H9 (cell line): ENCODE measurements at places on chromosomes 7 and 10.

- DNase-seq: no peak
Measured at GRCh38 chr10:18352175-18352574, 212.0 kb downstream of the CACNB2 start.

DNA sequence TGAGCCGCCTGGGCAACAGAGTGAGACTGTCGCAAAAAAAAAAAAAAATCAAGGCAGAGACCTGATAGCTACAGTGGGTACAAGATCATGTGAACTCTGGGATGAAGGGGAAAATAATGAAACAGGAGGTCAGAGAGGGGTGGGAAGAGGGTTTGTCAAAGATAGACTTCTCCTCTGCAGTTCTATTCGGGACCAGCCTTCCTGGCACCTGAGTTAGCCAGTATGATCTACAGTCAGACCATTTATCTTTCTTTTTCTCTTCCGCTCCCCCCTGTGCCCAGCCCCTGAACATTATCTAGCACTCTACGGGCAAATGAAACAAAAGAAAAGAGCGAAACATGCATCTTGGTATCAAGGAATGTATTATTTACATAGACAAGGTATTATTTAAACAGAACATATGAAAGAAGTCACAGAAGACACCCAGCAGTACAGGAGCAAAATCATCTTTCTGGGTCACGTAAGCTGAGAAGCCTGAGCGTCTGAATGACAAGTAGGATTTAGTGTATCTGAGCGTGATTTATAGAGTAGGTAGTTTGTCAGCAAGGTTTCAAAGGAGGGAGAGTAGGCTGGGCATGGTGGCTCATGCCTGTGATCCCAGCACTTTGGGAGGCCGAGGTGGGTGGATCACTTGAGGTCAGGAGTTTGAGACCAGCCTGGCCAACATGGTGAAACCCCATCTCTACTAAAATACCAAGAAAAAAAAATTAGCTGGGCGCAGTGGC lies 109.0 kb downstream of the PRKCQ start:
- DNase-seq: no peak

- no peak for DNase-seq
Measured at GRCh38 chr10:27356738-27357137, 116.1 kb upstream of the ACBD5 start.

DNA sequence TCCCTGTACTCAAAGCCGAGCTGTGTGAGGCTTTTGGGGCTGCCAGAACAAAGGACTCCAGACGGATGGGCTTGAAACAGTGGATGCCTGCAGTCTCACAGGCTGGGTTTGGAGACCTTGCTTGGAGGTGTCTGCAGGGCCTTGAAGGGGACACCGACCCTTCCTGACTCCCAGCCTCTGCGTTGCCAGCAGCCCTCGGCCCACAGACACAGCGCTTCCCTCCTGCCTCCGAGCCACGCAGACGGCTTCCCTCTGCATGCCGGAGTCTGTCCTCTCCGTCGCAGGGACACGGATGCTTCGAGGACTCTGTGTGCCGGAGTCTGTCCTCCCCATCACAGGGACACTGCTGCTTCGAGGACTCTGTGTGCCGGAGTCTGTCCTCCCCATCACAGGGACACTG lies 524.7 kb downstream of the DNAJB6 start:
- DNase-seq: no peak

DNA sequence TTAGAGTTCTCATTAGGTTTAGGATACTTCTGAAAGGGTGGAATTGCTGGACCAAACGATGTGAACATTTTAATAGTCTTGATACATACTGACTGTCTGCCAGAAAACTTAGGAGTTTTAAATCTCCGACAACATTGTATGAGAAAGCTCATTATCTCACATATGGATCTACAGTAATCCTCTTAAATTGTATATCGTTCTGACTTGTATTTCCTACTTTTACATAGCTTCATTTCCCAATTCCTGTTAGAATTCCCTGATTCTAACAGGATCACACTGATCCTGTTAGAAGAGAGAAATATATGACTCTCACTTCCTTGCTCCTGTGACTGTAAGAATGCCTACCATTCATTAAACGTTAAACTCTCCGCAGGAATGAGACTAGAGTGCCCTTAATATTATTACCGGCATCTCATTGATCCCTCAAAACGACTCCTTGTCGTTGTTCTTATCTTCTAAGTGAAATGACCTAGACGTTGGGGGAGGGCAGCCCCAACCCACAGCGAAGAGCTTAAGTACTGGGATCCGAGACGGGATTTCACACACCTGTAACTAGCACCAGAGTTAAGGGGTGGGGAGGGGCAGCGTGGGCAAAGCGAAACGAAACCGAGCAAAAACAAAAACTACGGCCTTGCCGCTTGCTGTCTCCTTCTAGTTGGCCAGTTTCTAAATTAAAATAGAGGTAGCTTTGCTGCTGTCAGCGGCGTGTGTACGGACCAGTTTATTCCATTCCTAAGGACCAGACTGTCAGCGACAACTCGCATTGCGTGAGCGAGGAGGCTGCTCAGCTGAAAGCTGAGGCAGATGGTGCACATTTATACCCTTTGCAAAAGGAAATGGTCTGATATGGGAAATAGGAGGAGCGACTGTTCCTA lies 678 bp upstream of the TMEM106B start:
- DNase-seq: no peak

DNA sequence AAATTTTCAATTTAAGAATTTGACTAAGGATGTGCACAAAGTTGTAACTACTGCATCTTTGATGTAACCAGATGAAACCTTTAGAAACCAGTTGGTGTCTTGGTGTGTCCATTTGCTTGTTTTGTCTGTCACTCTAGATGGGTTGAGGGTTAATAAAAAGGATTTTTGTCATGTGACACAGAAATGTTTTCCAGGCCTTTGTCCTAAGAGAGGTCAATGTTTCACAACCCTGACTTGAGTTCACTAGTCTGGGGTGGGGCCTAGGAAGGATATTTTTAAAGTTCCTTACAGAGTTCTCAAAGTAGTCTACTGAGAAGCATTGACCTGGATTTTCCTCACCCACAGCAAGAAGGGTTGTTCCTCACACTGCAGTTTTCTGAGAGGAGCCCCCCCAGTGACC lies 90.3 kb downstream of the HERPUD2 start:
- DNase-seq: no peak

GRCh38 chr10:20890009-20890408 lies 7.1 kb downstream of the NEBL start:
- DNase-seq: no peak

DNA sequence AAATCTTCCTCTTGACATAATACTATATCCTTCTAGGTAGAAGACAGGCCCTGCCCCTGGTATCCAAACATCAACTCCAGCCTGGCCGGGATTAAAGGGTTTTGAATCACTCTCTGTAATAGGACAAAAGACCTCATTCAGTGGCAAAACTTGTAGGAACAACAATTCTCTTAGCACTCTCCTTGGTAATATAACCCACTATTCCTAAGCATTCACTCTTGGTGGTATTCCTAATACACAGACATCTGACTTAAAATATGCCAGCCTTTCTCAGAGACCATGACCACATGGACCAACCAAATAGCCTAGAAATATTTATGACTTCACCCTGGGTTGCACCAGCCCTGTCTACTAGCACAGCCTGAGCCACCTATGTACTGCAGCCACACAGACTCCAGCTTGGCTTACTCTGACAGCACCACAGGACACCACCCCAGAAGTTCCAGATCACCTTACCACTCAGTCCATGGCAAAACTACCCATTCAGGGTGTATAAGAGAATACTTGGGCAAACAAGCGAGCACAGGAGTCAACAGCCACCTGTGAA lies 244.9 kb upstream of the NEBL start:
- DNase-seq: no peak

- no peak for DNase-seq
Measured at GRCh38 chr10:57188846-57189245, 827.8 kb upstream of the ZWINT start.

DNA sequence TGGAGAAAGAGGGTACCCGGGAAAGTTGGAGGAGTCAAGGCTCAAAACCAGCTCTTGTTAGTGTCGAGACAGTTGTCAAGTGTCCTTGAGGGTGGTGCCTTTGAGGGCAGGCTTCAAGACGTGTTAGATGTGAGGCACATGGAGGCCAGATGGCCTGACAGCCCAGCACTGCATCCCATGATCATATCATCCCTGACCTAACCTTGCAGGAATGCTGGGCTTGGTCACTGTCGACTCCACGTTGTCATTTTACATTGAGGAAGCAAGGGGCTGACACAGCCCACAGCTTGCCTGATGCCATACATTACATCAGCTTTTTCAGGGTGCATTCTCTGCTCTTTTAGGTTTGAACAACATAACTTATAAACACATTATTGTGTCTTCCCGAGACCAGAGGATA lies 114.1 kb downstream of the ABCA13 start:
- no peak for DNase-seq

DNA sequence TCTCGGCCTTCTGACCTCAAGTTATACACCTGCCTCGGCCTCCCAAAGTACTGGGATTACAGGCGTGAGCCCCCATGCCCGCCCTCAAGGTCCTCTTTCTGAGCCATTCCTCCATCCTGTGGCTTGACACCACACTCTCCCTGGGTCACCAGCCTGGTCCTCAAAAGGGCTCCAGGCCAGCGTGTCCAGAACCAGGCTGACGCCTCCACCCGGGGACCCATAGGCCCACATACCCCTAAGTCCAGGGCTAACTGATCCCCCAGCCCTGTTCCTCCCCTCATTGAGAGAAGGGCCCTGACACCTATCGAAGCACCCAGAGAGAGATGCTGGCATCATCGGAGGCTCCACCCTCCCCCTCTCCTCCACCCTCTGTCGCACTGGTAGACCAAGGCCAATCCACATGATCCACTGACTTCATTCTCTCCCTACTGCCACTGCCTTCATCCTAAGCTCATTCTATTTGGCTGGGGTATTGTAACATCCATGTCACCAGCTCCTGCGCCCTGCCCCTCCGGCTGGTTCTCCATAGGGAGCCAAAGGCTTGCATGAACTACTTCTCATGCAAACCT lies 46.7 kb downstream of the TMEM270 start:
- DNase-seq: no peak

DNA sequence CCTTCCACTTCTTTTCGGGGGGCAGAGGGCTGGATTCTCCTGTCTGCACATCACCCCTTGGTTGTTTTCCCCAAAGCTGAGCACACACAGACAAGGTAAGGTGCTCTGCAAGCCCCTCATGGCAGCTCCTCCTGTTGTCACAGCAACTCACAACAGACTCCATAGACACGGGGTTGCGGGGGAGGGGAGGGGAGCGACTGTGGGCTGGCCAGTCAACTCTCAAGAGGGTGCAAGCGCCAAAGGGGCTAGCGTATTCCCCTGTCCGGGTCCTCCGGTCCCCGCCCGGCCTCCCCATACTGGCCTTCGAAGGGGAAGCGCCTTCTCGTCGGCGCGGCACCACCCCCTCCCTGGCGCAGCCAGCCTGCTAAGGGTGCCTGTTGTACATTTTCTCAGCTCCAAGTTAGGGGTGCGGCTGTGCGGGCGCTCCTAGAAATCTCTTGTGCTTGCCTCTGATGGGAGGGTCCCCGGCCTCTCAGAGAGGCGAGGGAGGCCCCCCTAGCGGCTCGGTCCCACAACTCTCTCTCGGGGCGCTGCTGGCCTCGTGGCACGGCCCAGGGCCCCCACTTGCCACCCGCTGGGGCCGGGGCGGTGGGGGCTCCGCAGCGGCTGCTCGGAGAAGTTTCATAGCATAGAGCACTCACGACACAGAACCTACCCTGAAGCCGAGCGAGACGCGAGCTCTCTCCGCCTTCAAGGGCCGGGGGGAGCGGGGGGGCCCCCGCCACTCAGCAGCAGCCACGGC lies 498 bp downstream of the RHOBTB1 start:
- DNase-seq: peak; percentile 83

GRCh38 chr10:71667387-71667752 lies 52.2 kb downstream of the C10orf105 start:
- DNase-seq: no peak

- DNase-seq: no peak
Measured at GRCh38 chr7:103574576-103574975, 128.6 kb upstream of the SLC26A5 start.

DNA sequence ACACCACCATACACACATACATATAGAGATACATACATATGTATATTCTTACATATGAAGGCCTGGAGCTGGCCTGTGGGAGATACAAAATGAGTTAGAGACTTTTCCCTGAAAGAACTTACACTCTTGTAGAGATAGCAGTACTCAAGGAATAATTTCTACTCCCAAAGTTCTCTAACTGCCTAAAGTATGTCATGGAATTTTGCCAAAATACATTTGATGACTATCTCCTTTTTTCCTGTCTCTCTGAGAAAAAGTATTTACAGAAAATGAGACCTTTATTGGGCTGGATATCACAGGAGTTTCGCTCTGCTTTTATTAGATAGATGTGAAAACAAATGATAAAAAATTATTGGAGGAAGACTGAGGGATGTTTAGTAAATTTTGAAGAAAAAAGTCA lies 220.1 kb downstream of the POU6F2 start:
- DNase-seq: no peak

DNA sequence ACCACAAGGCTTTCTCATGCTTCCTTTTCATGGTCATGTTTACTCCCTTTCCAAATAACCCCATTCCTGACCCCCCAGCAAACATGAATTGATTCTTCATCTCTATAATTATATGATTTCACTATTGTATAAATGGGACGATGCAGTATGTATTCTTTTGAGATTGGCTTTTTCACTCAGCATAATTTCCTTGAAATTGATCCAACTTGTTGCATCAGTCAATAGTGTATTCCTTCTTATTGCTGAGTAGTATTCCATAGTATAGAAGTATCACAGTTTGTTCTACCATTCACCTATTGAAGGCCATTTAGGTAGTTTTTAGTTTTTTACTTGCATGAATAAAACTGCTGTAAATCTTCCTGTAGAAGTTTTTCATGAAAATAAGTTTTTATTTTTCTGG lies 264.7 kb downstream of the BAMBI start:
- no peak for DNase-seq

GRCh38 chr7:142385491-142386340 lies 127.9 kb upstream of the PRSS58 start:
- peak; percentile 60 for DNase-seq

DNA sequence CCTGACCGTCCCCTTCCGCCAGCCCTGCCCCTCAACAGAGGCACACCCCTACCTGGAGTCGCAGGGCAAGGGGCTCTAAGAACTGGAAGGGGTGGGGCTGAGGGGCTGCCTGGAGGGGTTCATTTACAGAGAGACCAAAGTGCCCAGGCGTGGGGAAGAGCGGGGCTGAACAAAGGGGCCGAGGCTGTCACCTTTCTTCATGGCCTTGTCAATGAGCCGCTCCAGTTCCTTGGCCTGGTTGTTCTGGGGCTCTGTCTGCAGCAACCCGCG lies 2.3 kb upstream of the CLDN15 start:
- DNase-seq: no peak

GRCh38 chr7:78406531-78406930 lies 608.0 kb downstream of the PHTF2 start:
- DNase-seq: no peak

GRCh38 chr10:33241351-33241750 lies 93.1 kb downstream of the NRP1 start:
- no peak for DNase-seq

DNA sequence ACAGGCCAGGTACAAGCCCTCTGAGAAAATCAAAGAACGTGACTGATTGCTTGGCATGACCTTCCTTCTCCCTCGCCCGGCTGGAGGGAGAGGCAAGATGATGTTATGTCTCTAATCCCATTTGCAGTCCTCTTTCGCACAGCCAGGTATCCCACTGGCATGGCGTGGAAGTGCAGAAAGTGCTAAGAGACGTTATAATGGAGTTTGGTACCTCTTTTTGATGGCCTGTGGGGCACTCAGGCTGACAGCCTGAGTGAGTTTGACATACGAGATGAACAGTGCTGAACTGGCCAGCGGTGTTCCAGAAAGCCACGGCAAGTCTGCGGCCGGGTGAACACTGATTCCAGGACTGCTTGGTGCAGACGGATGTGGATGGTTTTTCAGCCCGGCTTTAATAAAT lies 241.6 kb downstream of the RAB11FIP2 start:
- DNase-seq: no peak

- peak; percentile 71 for DNase-seq
Measured at GRCh38 chr10:22550732-22551131, 163.6 kb downstream of the PIP4K2A start.
